Activated T-cell treated with anti-CD3 and anti-CD28 coated beads for 4 hours (primary cell): ENCODE measurements at places on chromosomes 1 and 21.

- no peak for DNase-seq
Observed at GRCh38 chr1:72433591-72433990, 151.3 kb upstream of the NEGR1 start.

DNA sequence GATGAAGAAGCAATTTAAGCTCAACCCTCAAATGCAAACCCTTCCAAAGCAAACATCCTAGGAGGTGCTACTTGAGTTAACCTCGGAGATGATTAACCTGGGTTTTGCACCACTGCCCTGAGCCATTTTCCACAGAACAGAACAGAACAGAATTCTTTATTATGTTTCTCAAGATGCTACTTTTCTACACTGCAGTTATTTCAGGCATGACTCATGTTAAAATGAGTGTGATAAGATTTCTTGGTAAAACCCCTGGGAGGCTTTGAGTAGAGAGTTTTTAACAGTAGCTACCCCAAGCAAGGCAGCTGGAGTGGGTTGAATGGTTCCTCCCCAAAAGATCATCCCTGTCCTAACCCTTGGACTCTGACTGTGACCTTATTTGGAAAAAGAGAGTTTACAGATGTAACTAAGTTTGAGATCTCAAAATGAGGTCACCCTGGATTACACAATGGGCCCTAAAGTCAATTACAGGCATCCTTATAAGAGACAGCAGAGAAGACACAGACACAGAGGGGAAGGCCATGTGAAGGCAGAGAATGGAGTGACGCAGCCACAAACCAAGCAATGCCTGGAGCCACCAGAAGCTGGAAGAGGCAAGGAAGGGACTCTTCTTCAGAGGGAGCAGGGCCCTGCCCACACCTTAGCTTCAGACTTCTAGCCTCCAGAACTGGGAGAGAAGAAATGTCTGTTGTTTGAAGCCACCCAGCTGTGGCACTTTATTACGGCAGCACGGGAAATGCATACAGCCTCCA, 153.4 kb downstream of the ETS2 start:
- no peak for DNase-seq

DNA sequence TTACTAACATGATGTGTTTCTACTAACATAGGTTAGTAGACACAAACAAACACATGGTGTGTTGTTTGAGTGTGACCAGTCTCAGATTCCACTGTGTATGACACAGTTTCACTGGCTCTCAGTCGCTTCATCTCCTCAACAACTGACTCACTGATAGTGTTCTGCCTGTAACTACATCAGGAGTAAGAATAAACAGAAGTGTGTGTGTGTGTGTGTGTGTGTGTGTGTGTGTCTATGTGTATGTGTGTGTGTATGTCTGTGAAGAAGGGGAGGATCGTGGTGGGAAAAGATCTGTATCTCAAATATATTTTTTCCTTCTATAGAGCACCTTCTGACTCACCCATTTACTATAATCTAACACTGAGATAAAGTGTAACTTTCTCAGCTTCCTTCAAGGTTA, 391.0 kb downstream of the PTPRC start:
- no peak for DNase-seq

DNA sequence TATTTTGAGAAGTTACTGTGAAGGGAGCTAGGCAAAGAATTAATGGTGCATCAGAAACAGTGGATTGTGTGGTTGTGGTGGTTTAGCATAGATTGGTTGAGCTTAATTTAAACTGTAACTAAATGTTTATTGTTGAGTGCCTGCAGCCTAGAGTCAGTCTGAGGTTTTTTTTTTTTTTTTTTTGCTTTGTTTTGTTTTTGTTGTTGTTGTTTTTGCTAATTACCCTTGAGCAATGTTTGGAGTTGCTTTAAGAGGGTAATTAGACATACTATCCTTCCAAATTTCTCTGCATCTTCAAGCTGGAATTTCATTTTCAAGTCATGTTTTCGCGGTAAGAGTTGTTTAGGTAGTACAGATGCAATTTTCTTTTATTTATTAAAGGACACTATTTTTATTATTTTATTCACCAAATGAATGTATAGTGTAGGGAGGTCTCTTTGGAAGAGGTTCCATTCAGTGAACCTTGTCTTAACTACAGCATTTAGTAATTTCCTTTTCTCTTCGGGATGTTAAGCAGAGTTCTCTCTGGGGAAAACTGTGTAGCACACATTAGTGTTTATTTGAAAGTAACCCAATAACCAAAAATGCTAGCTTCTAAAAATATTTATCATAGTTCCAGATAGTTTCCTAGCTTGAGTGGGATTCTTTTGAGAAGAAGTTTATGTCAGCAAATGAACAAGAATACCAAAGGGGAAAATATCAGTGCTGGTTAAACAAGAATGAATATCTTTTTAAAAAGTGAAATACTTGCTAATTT, 82.3 kb downstream of the CLIC4 start:
- no peak for DNase-seq

DNA sequence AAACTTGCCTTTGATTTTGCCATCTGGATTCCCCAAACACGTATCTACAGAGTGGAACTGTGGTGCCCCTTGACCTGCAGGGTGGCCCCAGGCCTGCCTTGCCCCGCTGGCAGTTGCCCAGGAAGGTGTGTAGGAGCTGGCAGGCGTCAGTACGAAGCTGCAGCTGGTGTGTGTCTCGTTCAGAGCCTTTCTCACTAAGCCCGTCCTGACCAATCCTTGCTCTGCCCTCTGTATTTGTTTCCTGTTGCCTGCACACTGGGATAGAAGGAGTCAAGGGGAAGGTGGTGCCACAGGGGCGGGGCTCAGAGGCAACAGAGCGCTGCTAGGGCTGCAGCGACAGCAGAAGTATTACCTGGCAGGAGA, 5.2 kb upstream of the VSIG8 start:
- DNase-seq: no peak

- DNase-seq: no peak
Observed at GRCh38 chr1:199007423-199007822, 368.6 kb downstream of the PTPRC start.

DNA sequence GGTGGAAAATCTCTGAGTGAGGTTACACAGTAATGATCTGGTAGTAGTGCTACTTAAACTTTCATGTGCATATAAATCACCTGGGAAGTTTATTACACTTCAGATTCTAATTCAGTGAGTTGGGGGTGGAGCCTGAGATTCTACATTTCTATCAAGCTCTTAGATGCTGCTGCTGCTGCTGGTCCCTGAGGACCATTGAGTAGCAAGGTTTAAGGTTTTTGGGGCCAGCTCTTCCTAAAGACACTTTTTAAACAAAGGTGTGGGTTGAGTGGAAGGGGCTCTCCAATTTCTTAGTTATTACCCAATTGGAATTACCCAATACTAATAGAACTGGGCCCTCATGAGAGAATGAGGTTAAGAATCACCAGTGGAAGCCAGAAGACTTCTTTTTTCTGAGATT, 29.5 kb downstream of the KCNA3 start:
- DNase-seq: no peak

DNA sequence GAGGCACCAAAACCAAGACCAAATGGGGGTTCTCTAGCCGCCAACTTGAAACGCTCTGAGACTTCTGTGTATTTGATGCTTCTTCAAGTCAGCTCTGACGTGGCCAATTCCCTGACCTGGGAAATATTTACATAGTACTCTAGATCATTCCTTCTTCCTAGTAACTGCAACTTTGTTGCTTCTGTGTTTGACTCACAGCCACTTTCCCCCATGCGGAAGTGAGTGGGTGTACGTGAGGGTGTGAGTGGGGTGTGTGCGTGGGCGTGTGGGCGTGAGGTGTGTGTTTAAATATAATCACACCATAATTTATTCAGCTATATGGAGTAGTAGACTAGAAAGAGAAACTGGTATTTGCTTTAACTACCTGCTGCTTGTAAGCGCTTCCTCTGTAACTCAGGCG, 111.0 kb downstream of the TAS1R2 start:
- no peak for DNase-seq

GRCh38 chr21:33418691-33419090, 15.5 kb downstream of the IFNGR2 start:
- DNase-seq: no peak

DNA sequence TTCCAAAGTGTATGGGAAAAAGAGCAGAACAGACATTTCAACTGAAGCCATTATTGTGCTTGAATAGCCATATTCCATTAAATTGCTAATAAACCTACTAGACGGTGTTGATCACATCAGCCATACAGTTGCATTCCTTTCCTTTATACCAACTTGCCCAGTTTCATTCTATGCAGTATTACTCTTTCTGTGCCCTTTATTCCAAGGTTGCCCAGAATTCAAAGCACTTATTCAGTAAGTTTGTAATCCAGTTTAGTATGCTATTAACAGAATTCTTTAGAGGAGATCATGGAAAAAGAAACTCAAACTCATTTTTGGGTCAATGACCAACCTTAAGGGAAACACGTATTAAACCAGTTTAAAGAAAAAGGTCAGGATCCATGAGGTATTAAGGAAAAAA, 89.5 kb downstream of the DDAH1 start:
- no peak for DNase-seq

DNA sequence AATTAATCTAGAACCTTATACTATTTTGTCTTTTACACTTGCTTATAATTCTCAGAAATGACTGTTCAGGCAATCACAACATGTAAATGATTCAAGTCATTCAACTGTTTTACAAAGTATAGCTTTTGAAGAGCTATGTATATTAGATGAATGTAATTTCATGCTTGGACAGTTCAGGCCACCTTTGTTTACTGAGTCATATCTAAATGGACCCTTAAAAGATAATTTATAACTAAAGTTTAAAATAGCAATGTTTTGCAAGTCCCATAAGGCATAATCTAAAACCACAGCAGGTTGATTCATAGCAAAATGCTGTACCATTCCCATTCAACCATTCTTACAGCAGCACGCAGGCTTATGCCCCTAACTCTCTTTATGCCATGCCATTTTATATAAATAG, 64.8 kb downstream of the PIK3R3 start:
- no peak for DNase-seq

DNA sequence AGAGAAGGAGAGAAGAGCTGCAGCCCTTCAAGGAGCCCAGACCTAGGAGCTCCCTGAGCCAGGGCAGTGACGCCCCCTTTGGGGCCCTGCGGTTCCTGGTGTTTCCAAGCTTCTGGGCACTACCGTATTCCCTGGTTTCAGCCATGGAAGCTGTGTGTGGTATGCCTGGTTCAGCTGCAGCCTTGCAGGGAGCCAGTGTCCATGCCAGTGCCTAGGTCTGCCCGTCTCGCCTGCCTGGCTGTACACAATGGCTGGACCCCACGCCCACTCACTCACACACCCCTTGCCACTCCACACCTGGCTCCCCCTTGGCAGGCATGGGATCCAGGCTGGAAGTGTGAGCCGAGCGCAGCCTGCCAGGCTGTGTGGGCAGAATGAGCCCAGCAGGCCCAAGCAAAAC, 87.7 kb downstream of the ADARB1 start:
- no peak for DNase-seq

- peak; percentile 36 for DNase-seq
Observed at GRCh38 chr21:34807881-34808568, 139.2 kb downstream of the CLIC6 start.

DNA sequence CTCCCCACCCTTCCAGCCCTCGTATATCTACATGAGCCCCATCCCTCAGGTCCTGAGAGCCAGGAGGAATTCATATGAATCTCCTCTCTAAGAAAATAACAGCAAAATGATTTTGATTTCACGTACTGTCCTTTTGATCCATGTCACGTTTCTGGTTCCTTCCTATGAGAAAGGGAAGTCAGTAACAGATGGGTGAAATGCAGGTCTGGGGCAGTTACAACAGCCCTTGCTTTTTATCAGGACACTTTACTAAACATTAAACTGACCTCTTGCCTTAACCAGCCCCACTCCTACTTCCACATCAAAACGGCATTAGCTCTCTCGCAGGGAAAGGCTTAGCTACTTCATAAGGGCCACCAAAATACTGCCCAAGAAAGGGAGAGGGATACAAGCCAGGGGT, 59.0 kb downstream of the SPATA46 start:
- no peak for DNase-seq

- no peak for DNase-seq
Observed at GRCh38 chr1:220754212-220754917, 6.2 kb downstream of the MTARC2 start.

DNA sequence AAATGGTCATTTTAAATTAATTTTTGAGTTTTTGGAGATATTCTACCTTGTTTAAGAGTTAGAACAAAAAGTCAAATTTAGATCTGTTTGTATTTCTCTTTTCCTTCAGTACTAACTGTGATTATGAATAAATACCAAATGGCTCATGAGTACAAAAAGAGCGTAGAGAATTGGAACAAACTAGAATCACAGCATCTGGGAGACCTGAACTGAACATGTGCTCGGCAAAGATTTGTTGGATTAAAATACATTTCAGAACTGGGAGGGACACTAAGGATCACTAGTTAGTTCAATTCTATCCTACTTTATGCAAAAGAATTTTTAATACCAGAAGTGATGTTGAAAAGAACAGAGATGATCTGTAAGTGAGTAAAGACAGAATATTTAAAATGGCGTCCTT, 19.5 kb downstream of the OLFM3 start:
- no peak for DNase-seq

GRCh38 chr21:42250422-42251403, 31.8 kb downstream of the ABCG1 start:
- DNase-seq: no peak

DNA sequence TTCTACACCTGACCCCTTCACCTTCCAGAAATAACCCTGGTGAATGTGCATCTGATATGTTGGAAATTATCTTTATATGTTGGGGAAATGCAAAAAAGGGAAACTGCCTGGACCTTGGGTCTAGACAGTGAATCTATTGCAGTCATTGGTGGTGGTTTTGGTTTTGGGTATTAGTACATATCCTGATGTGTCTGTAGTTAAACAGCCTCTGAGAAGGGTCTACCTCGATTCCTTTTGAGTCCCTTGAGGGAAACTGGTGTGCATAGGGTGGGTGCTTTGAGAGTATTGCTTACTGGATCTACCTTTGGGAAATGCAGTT, 127.3 kb upstream of the KIAA0040 start:
- DNase-seq: no peak

DNA sequence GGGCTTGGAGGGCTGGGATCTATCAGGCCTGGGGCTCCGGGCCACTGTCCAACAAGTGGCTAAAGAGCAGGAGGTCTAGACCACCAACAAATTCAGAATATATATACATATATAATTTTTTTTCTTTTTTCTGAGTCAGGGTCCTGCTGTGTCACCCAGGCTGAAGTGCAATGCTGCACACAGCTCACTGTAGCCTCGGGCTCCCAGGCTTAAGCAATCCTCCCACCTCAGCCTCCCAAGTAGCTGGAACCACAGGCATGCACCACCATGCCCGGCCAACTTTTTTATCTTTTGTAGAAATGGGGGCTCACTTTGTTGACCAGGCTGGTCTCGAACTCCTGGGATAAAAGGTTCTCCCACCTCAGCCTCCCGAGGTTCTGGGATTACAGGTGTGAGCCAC, 6.8 kb upstream of the LAPTM5 start:
- DNase-seq: no peak

DNA sequence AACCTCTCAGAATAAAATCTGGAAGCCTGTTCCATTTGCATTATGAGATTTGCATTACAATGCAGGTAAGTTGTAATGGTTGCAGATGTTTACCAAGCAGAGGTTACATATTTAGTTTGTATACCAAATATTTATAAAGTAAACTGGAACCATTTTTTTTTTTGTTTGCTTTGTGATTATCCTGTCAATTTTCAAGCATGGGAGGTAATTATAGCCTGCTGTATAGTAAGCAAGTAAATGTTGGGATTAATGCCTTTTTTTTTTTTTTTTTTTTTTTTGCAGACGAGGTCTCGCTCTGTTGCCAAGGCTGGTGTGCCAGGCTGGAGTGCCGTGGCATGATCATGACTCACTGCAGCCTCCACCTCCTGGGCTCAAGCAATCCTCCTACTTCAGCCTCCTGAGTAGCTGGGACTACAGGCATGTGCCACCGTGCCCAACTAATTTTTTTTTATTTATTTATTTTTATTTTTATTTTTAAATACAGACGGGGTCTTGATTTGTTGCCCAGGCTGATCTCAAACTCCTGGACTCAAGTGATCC, 21.0 kb downstream of the NFYC start:
- no peak for DNase-seq

GRCh38 chr1:15509586-15509985, 14.4 kb downstream of the CASP9 start:
- no peak for DNase-seq
